ENCODE measurements at places on chromosomes 3 and 15. TPM values are rescaled to one million over a fixed set of nuclear protein-coding genes. Genes with fewer than 3 reads are reported as not detected.

- H3K27ac ChIP-seq = no peak overlapping the region
- no peaks in the 10 kb centered on the region for H3K27me3 ChIP-seq
- H3K4me3 ChIP-seq = no peak overlapping the region
- no peaks in the 10 kb centered on the region for H3K4me1 ChIP-seq
- DNase-seq = no peak
These were observed 19.7 kb downstream of the ACAA1 start for GRCh38 chr3:38117163-38117716.

DNA sequence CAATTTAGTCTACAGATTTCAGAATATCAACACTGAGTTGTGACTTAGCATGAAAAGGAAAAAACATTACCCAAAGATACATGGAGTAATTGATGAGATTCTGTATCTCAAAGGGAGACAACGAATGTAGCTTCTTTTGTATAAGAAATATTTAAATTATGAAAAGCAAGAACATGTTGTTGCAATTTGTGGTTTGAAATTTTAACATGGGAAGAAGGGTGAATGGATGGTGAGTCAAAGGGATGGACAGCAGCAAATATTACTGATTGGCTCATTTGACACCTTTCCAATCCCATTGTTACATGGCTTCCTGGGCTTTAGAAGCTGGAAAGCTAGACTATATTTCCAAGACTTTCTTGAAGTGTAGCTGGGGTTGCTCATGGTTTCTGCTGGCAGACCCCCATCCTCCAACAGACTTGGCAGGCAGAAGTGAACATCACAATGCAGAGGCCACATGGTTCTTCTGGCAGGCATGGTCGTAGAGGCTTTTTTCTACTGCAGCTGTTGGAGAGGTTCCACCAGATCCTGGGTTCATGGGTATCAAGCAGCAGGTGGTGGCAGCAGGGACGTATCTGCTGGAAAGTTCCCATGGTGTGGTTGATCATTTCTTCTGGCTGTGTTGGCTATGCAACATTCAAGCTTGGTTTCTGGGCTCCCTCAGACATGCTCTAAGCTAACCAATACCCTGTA, 47.2 kb upstream of the KPNA4 start:
- H3K27ac ChIP-seq = no peak overlapping the region
- H3K4me3 ChIP-seq = no peak overlapping the region
- peaks cover 21% of the 10 kb centered on the region for H3K27me3 ChIP-seq
- H3K36me3 ChIP-seq = no peaks in the 10 kb centered on the region

GRCh38 chr3:7015683-7016440, 154.9 kb downstream of the GRM7 start:
- no peaks in the 10 kb centered on the region for H3K4me1 ChIP-seq
- H3K27ac ChIP-seq = no peak overlapping the region
- no peak for DNase-seq
- no peak overlapping the region for H3K4me3 ChIP-seq

DNA sequence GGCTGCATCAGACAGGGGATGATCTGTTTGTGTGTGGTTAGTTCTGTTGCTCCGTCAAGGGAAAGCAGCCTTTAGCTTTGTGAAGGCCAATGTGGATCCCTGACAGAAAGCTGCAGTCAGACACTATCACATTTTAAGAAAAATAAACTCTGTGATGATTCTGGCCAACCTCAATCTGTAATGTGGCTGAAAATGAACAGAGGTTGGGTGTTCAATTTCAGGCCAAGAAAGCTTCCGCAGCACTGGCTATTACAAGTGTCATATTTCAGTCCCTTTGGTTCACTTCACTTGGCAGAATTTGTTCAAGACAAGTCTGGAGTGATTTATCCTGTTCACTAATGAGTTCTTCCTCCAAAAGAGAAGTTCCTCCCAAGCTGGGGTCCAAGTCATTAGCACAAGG, 571.8 kb upstream of the IL12A start:
- no peak for DNase-seq
- no peak overlapping the region for H3K27ac ChIP-seq
- H3K4me3 ChIP-seq = no peak overlapping the region
- no peaks in the 10 kb centered on the region for H3K4me1 ChIP-seq
- no peaks in the 10 kb centered on the region for H3K36me3 ChIP-seq

GRCh38 chr3:43534675-43535074, 87.1 kb downstream of the ANO10 start:
- no peak overlapping the region for H3K4me3 ChIP-seq
- H3K4me1 ChIP-seq = peaks cover 7% of the 10 kb centered on the region
- no peaks in the 10 kb centered on the region for H3K36me3 ChIP-seq
- DNase-seq = no peak
- no peak overlapping the region for H3K27ac ChIP-seq

DNA sequence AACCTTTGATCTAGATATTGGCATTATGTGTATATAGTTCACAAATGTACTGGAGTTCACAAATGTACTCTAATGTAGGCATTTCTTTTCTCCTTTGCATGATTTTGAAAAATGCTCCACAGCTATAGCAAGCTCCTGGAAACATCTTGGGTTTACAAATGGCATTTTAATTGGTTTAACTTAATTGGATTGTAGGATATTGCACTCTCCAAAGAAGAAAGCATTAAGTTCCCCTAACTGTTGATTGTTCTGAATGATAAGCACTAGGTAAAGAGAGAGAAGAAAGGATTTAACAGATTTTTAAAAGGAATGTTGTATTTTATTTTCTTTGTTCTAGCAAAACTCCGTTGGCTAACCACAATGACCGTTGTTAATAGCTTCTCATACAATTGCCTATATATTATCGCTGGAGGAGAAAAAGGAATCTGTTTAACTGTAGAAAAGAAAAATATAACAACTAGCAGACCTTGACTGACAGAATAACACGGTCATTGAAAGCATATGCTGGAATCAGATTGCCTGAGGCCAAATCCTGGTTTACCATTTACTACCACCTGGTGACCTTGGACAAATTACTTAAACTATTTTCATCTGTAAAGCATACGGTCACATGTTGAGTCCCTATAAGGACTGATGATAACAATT, 170.8 kb downstream of the PEX5L start:
- H3K27ac ChIP-seq = no peak overlapping the region
- DNase-seq = no peak
- no peaks in the 10 kb centered on the region for H3K36me3 ChIP-seq
- no peaks in the 10 kb centered on the region for H3K4me1 ChIP-seq

- DNase-seq = no peak
- H3K27ac ChIP-seq = no peak overlapping the region
- H3K27me3 ChIP-seq = no peaks in the 10 kb centered on the region
- no peaks in the 10 kb centered on the region for H3K4me1 ChIP-seq
- H3K4me3 ChIP-seq = no peak overlapping the region
- no peaks in the 10 kb centered on the region for H3K36me3 ChIP-seq
These were observed 187.8 kb downstream of the SHOX2 start for GRCh38 chr3:157918402-157918801.

DNA sequence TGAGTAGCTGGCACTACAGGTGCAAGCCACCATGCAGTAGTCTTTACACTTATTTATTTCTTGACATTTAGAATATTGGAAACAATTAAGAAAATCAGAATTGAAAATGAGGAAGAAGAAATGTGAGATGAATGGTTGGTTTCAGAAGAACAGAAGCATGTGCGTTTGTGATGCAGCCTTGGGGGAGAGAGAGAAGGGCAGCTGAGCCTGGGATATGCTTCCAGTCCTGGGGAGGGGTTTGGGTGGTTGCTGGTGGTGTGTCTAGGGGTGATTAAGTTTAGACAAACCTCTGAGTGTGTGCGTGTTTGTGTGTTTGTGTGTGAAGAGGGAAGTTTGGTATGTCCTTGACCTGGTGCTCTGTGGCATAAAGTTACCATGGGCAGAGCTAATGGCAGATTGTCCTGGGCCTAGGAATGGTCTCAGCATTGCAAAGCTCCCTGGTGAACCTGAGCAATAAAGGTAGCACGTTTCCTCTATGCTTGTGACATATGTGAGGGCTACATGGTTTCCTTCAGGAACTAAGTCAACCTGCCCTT, 35.6 kb downstream of the CTSH start:
- no peak overlapping the region for H3K4me3 ChIP-seq
- H3K27ac ChIP-seq = no peak overlapping the region
- peaks cover 63% of the 10 kb centered on the region for H3K36me3 ChIP-seq
- no peak for DNase-seq
- H3K27me3 ChIP-seq = no peaks in the 10 kb centered on the region
- peaks cover 8% of the 10 kb centered on the region for H3K4me1 ChIP-seq

DNA sequence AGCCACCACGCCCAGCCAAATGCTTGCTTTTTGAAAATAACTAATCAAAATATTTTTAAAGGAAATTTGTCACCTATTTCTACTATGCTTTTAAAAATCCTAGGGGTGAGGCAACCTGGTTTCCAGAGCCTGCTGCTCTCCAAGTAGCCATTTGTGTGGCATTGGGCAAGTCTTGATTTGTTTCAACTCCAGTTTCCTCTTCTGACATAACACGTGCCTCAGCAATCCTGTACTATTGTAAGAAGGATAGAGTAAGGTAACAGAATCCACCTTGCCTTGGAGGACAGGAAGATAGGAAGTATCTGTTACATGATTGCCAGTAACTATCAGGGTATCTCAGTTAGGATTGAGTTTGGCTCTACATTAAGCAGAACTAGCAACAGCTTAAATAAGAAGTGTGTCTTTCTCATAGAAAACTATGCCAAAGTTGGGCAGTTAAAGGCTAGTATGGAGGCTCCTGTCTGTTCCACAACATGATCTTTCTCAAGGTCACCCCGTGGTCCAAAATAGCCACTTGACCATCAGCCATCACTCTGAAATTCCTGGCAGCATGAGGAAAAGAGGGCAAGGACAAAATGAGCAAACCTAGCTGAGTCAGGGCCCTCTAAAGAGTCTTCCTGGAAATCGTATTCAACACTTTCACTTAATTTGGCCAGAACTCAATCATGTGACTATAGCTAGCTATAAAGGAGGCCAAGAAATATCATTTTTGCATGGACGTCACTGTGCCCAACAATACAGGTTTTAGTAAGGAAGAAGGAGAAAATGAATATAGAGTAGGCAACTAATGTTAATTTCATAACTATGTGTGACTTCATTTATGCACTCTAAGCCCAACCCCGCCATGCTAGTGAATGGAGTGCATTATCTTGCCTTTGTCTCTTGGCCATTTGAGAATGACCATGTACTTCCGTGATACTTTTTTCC, 66.1 kb downstream of the HMG20A start:
- DNase-seq = no peak
- H3K27ac ChIP-seq = peak overlapping the region; percentile 72
- no peaks in the 10 kb centered on the region for H3K27me3 ChIP-seq
- H3K4me1 ChIP-seq = peaks cover 23% of the 10 kb centered on the region
- no peak overlapping the region for H3K4me3 ChIP-seq

DNA sequence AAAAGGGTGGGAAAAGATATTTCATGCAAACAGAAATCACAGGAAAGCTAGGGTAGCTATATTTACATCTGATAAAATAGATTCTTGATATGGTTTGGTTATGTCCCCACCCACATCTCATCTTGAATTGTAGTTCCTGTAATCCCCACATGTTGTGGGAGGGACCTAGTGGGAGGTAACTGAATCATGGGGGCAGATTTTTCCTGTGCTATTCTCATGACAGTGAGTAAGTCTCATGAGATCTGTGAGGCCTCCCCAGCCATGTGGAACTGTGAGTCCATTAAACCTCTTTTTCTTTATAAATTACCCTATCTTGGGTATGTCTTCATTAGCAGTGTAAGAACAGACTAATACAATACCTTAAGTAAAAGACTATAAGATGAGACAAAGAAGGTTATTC, 558.1 kb downstream of the RSL24D1 start:
- H3K4me1 ChIP-seq = no peaks in the 10 kb centered on the region
- DNase-seq = no peak
- H3K27me3 ChIP-seq = no peaks in the 10 kb centered on the region
- no peaks in the 10 kb centered on the region for H3K36me3 ChIP-seq
- H3K27ac ChIP-seq = no peak overlapping the region

DNA sequence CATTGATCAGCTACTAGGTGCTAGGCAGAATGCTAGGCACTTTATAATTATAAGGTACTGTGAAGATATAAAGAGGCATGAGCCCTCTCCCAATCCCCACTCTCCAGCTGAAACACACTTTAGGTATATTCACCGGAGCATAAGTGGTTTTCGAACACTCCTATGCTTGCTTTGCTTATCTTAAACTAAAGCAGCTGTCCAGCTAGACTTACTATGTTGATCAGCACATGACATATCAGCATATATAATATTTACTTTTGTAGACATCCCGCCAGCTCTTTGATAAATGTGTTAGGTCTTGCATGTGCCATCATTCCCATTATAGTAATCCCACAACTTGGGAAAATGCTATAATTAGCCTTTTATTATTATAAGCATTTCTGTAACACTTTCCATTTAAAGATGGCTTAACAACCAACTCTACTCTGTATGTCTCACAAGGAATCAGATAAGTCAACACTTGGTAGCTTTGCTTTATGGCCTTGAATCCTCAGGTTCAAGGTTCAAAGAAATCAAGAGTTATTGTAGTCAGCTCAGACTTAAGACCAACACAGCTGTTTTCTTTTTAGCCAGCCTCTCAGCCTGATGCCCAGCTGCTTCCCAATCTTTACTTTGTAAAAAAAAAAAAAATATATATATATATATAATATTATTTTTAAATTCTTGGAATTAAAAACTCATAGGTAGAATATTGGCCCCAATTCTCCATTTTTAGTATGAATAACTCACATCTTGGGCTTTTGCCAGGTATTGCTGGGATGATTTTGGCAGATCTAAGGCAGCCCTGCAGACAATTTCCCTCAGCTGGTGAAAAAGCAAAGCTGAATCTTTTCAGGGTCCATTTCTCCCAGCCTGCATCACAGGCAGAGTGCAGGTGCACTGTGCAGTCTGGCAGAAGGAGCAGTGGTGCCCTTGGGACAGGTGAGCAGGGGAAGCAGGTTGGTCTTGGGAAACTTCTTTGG, 104.2 kb downstream of the THRB start:
- no peaks in the 10 kb centered on the region for H3K27me3 ChIP-seq
- no peaks in the 10 kb centered on the region for H3K36me3 ChIP-seq
- H3K4me1 ChIP-seq = no peaks in the 10 kb centered on the region
- no peak overlapping the region for H3K27ac ChIP-seq
- H3K4me3 ChIP-seq = no peak overlapping the region

GRCh38 chr3:59654123-59654479, 604.3 kb upstream of the CFAP20DC start:
- no peak for DNase-seq
- H3K4me1 ChIP-seq = no peaks in the 10 kb centered on the region
- H3K27me3 ChIP-seq = peaks cover 1% of the 10 kb centered on the region
- peaks cover 1% of the 10 kb centered on the region for H3K36me3 ChIP-seq
- no peak overlapping the region for H3K4me3 ChIP-seq

GRCh38 chr15:64991536-64992135, 1.9 kb upstream of the SPG21 start:
- peaks cover 27% of the 10 kb centered on the region for H3K4me1 ChIP-seq
- no peaks in the 10 kb centered on the region for H3K36me3 ChIP-seq
- no peak overlapping the region for H3K27ac ChIP-seq
- H3K27me3 ChIP-seq = no peaks in the 10 kb centered on the region
- no peak for DNase-seq

GRCh38 chr15:19899021-19899824, 642.4 kb downstream of the GOLGA6L6 start:
- H3K4me3 ChIP-seq = no peak overlapping the region
- DNase-seq = no peak
- no peak overlapping the region for H3K27ac ChIP-seq
- no peaks in the 10 kb centered on the region for H3K27me3 ChIP-seq

- no peak overlapping the region for H3K4me3 ChIP-seq
- no peak for DNase-seq
- H3K36me3 ChIP-seq = no peaks in the 10 kb centered on the region
- H3K27me3 ChIP-seq = peaks cover 12% of the 10 kb centered on the region
- H3K4me1 ChIP-seq = peaks cover 17% of the 10 kb centered on the region
These were observed 142.4 kb upstream of the RGMA start for GRCh38 chr15:93231261-93231925.

Gene FRMD4B
- total RNA-seq = 8.3 TPM

Gene FAM81A
- total RNA-seq = 0.57 TPM

Gene VIPR1
- 6.6 TPM for total RNA-seq

Gene RAD54L2
- total RNA-seq = 24.9 TPM

Gene LYZL4
- total RNA-seq = not detected

Gene CCR3
- total RNA-seq = not detected

Gene C3orf62
- 3.9 TPM for total RNA-seq

Measured in activated CD4-positive, alpha-beta T cell treated with anti-CD3 and anti-CD28 coated beads for 36 hours (primary cell).